Placental pericyte (primary cell): ENCODE measurements at places on chromosomes 12 and 14. TPM values are rescaled to one million over a fixed set of nuclear protein-coding genes. Genes with fewer than 3 reads are reported as not detected.

Gene MBIP
- 10.9 and 12.2 TPM in 2 replicates for total RNA-seq

Gene FBLN5
- 38.9 and 61.1 TPM in 2 replicates for total RNA-seq

Gene PKP2
- 3.7 and 39.6 TPM in 2 replicates for total RNA-seq

Gene TBX3
- total RNA-seq = 24.7 and 182 TPM in 2 replicates

Gene PTGER2
- 6.3 and 9.7 TPM in 2 replicates for total RNA-seq

Gene CCDC38
- total RNA-seq = under 0.01 TPM in 1 of 2 replicates, not detected in the other

Gene TSPAN9
- total RNA-seq = 23.0 and 84.6 TPM in 2 replicates

Gene HHIPL1
- 0.66 and 1.9 TPM in 2 replicates for total RNA-seq

Gene SMCO2
- total RNA-seq = 0.22 TPM in 1 of 2 replicates, not detected in the other

Gene MAX
- total RNA-seq = 49.8 and 82.9 TPM in 2 replicates

Gene BATF
- total RNA-seq = 0.66 and 0.72 TPM in 2 replicates

Gene NRIP2
- not detected in 2 replicates for total RNA-seq

Gene STXBP6
- 2.8 and 5.6 TPM in 2 replicates for total RNA-seq

Gene HVCN1
- total RNA-seq = 1.3 and 4.3 TPM in 2 replicates

Gene STAT6
- 79.9 and 83.4 TPM in 2 replicates for total RNA-seq

Gene RILPL1
- 11.9 and 14.4 TPM in 2 replicates for total RNA-seq

Gene PLBD2
- 30.8 and 38.7 TPM in 2 replicates for total RNA-seq

Gene CCDC88C
- 0.72 TPM in 1 of 2 replicates, not detected in the other for total RNA-seq

Gene FOXN4
- total RNA-seq = not detected in 2 replicates

Gene KLRC2
- total RNA-seq = not detected in 2 replicates

Gene MYF6
- not detected in 2 replicates for total RNA-seq

Gene CAPZA3
- not detected in 2 replicates for total RNA-seq

Gene CABP1
- total RNA-seq = not detected in 2 replicates

Gene CFAP251
- total RNA-seq = 4.6 and 5.9 TPM in 2 replicates
